ENCODE measurements at places on chromosomes 5 and 9.

- no peak for DNase-seq
These were observed 139.5 kb downstream of the MUSK start for GRCh38 chr9:110807956-110808598.

GRCh38 chr5:167822241-167822640, 469.2 kb upstream of the WWC1 start:
- no peak for DNase-seq

DNA sequence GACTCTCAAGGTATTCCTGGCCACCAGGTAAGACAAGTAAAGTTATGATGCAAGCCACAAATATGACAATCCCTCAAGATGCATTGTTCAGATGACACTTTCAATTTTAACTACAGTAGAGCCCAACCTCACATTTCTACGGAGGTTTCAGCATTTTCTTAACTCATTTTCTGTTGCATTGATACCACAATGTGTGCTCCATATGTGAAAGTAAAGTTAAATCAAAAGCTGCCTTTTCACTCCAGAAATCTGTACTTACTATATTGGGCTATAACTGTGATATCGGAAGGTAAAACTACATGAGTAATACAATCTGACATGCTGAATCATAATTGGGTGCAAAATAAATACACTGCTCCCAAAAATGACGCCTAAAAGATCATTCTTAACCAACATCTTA, 333.6 kb upstream of the MEF2C start:
- DNase-seq: no peak

GRCh38 chr5:5721881-5722280, 299.4 kb downstream of the ICE1 start:
- no peak for DNase-seq

DNA sequence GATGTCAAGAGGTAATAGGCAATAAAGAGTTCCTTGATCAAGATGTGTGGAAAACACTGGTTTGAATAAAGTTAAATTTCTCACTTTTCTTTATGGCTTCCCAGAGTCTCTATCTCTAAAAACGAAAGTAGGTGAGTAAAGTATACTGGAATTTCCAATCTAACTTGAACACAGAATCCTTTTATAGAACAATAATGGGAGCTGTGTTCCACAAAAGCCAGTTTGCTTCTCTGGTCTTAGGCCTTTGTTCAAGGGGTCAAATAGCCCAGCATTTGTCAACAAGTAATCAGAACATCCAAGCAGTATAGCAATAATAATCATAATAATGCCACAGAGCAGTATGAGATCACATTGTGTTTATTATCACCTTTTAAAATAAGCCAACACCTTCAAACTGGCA, 20.2 kb downstream of the ATP10B start:
- no peak for DNase-seq

DNA sequence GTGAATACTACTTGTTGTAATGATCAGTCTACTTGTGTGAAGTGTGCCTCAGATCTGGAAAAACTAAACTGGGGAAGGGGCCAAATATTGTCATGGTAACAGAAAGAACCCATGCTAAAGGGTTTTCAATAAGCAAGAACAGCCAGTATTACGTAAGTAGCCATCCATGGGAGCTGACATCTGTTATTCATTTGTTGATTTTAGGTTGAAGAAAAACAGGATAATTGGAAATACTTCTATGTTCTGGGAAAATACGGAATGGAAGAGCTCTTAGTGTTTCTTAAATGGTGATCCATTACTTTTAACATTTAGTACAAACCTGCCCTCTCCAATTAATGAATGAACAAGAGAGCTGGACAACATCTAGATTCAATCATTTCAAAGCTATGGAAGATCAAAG, 485.8 kb downstream of the NTRK2 start:
- no peak for DNase-seq

DNA sequence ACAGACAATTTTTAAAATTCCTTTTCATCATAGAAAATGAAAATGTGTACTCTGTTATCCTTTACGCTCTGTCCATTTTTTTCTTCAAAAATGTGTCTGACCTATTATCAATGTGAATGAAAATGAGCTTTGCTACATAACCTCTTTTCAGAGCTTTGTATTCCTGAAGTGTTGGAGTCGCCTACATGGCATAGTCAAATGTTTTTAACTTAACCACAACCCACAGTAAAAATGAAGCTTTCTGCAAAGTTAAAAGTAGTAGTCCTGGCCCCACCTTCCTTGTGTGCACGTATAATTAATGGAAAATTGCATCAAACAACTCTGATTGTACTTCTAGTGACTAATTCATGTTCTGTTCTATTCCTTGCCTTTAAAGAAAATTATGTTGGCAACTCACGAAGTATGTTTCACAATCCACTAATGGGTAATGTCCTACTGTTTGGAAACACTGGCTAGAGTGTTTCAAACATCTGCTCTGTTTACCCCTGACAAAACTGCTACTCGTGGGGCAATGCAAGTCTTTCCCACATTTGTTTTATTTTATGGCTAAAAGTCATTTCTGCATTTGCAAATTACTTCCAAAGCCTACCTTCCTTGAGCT, 18.6 kb upstream of the PSAT1 start:
- no peak for DNase-seq

DNA sequence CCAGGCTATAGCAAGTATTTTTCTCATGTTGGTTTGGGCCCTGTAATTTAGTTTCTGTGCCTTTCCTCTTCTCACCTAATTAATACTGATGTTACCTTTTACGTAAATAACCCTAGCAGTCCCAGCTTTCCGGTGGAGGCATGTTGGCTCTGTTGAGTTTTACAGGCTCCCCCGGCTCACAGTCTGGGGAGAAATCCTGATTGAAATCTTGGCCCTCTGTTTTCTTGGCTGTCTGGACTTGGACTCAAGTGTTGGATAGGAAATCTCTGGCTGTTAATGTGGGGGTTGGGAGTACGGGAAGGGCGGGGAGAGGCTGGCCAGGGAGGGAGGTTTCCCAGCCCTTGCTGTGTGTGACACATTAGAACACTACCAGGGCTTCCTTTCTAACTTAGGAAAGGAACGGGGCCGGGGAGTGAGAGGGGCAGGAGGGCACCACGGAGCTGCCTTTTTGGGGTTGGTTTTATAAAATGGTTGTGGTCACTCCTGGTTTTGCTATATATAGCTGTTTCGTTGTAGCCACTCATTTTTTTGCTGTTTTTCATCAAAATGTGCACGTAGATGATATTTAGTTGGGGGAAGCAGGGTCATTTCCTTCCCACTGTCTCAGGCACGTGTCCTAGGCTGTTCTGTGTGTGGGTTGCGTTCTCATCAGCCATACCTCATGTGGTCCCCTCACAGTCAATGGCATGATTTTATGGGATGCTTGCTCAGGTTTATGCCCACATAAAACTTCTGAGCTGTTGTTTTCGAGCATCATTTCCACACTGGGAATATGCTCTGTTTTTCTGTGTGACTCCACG, 11.0 kb downstream of the TRIO start:
- DNase-seq: no peak

DNA sequence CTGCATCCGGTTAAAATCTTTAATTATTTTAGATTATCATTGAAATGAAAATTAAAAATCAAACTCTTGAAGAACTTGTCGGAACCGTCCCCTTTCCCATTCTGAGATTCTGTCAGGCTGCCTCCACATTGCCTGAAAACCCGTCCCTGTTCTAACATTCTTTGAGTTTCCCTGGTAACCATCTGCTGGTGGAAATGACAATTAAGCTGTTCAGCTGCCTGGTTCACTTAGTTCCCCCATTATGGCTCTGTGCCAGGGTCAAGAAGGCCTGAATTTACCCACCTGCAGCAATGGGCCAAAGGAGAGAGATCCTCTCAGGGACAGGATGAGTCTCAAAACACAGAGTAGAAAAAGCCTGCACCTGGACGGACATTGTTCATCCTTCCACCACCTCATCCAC, 11.8 kb upstream of the TCOF1 start:
- DNase-seq: no peak

GRCh38 chr5:24080046-24080445, 564.7 kb downstream of the CDH10 start:
- DNase-seq: no peak

- no peak for DNase-seq
These were observed 259.4 kb downstream of the AUH start for GRCh38 chr9:91102269-91102668.

DNA sequence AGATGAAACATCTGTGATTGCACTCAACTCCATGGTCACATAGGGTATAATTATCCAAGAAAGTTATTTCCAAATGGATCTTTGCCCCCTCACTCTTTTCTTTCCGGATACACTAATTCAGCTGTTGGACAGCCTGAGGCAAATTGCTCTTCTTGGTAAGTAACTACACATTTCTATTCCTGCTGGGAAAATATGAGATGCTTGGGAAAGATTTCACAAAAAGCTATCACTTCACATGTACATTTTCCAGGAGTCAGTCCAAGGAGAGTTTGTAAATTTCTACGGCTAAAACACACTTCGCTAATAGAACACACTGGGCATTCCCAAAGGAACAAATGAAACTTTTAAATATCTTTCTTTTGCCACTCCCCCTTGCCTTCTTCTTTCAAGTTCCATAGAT, 123.0 kb upstream of the GRIA1 start:
- no peak for DNase-seq

GRCh38 chr9:116572095-116572748, 114.9 kb upstream of the TRIM32 start:
- no peak for DNase-seq

- DNase-seq: no peak
These were observed 22.0 kb downstream of the C9orf57 start for GRCh38 chr9:72038408-72038807.

DNA sequence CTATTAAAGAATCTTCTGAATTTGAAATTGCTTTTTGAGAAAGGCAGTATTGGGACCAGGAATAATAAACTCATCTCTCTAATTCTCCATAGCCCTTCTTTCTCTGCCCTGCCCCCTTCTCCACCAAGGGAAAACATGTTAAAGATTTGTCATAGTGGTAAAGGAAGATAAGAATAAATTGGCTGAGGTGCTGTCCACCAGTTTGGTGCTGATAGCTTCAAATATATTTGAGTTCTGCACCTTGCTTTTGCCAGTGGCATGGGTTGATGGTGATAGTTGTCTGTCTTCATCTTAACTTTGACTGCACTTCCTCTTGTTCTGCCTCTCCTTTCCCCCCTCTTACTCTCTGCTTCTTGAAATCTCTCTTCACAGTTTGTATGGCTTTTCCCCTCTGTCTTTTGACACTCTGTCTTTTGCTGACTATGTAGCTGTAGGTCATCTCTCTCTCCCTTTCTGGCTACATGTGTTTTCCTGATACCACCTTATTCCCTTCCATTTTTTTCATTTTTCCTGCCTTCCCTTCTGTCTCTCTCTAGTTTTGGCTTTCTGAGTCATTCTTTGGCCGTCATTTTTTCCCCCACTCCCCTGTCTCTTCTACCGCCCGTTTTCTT, 56.6 kb downstream of the NDUFS4 start:
- no peak for DNase-seq

DNA sequence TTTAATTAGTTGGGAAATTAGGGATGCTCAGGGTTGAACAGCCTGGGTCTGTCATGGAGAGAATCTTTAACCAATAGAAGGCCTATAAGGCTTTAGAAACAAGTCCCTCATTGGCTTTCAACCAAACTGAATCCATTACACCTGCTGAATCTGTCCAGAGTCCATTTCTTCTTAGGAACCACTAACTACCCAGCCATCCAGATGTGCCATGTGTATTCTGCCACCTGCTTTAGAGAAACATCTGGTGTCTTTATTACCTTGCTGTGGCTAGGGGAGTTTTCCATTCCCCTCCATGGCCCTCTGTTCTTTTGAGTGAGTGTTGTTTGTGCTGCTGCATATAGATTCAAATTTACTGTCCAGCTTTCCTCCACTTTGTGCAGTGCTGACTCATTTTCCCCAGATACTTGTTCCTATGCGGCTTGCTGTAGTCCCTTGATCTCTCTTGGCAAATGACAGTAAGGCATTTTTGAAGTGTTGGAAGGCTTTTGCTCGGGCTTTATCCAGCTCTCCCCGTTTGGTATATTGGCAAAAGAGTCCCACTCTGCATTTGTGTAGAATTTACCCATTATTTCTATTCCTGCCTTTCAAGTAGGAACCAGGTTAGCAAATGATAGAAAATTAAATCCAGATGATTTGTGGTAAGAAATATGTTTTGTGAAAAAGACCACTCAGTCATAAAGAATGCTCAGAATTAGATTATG, 54.6 kb downstream of the NLN start:
- DNase-seq: no peak

GRCh38 chr5:154095904-154096303, 57.1 kb downstream of the MFAP3 start:
- no peak for DNase-seq

- DNase-seq: no peak
These were observed 77.9 kb downstream of the SLCO4C1 start for GRCh38 chr5:102218159-102218558.

GRCh38 chr9:136093995-136094881, 851 bp downstream of the NACC2 start:
- DNase-seq: peak; percentile 43

DNA sequence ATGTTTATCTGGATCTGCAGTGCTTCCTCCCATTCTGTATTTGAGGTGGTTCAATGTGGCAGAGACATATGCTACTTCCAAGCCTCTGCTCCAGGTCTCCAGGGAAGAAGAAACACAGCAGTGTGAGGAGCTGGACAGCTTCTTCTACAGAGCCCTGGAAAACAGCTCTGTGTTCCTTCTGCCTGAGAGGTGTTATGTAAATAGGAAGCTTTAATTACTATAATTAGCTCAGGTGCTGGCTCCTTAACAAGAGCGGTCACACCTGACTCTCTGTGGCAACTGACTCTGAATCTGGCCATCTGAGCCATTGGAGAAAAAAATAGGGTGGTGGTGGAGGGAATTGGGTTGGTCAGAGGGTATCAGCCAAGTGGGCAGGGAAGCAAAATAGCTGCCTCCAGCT, 332.4 kb upstream of the BRINP1 start:
- no peak for DNase-seq

GRCh38 chr5:165497707-165498106, 1992.3 kb downstream of the MAT2B start:
- no peak for DNase-seq

DNA sequence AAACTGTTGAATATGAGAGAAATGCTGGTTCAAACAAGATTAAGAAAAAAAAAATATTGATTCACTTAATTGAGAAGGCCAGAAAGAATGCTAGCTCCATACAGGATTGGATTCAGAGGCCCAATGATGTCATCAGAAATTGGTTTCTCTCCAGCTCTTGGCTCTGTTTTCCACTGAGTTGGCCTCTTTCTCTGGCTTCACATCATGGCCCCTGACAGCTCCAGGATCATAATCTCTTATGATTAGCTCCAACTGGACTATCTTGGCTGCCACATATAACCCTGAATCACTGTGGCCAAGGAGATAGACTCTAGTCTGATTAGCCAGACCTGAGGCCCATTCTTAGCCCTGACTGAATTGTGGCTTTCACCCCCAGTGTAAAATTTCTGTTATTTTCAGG, 244.7 kb upstream of the GRAMD2B start:
- no peak for DNase-seq

GRCh38 chr9:106478312-106478711, 384.7 kb upstream of the ZNF462 start:
- DNase-seq: no peak

- DNase-seq: no peak
These were observed 75.0 kb upstream of the FRRS1L start for GRCh38 chr9:109242014-109242413.

- DNase-seq: no peak
These were observed 963.6 kb downstream of the CDH12 start for GRCh38 chr5:21889581-21889980.

Measured in stimulated activated CD8-positive, alpha-beta memory T cell treated with anti-CD3 and anti-CD28 coated beads, Interleukin-2, amount 100 ng/mL, for 1 hour (primary cell).